ENCODE measurements at places on chromosomes 11 and 22.

DNA sequence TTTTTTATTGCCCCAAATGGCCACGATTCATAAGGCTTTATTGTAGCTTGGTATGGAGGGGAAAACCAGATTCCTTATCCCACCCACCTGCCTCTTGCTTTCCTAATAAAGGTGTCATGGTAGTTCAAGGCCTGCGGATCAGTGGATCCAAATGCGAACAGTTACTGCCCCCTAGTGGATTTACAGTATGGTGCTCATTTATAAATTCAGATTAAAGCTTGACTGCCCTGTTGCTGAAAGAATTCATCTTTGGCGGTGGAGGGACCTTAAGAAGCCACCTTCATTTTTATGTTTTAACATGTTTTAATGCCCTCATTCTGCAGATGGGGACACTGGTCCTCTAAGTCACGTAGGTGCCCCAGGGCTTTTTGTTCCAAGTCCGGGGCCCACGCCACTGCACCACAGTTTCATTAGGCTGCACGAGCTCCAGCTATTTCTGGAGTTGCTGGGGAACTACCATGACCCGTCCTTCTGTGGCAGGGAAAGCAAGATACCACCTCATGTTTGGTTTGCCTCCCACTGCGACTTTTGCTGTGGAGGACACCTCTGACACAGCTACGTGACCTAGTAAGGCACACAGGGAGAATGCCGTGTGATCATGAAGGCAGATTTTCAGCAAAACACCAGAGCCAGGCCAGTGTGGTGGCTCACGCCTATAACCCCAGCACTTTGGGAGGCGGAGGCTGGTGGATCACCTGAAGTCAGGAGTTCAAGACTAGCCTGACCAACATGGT, 15.6 kb upstream of the INCENP start:
- no peak for DNase-seq

DNA sequence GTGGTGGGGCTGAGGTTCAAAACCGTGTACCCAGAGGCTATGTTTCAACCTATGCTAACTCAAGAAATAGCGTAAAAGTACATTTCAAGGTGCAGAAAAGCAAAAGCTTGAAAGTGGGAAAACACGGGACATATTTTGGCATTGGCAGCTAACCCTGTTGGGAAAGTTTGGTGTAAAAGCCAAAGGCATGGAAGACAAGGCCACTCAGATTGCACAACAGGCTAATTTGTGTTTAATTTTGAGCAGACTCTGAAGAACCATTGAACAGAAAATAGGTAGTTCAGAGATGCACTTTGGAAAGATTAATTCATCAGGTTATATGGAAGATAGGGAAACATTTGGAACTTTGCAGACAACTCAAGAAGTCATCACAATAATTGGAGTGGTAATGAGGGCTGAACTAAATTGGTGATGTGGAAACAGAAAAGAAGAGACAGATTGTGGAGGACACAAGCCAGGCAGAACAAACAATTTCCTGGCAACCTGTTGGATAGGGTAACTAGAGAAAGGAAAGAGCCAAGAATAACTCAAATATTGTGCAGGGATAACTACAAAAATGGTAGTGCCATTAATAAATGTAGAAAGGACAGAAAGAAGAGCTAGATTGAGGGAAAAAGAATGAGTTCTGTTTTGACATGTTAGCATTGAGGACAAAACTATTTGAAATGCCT, 140.5 kb upstream of the PGR start:
- DNase-seq: no peak

- DNase-seq: peak; percentile 39
Measured at GRCh38 chr11:110121204-110121603, 28.0 kb downstream of the ZC3H12C start.

GRCh38 chr11:76666830-76667229, 3.7 kb downstream of the LRRC32 start:
- no peak for DNase-seq

DNA sequence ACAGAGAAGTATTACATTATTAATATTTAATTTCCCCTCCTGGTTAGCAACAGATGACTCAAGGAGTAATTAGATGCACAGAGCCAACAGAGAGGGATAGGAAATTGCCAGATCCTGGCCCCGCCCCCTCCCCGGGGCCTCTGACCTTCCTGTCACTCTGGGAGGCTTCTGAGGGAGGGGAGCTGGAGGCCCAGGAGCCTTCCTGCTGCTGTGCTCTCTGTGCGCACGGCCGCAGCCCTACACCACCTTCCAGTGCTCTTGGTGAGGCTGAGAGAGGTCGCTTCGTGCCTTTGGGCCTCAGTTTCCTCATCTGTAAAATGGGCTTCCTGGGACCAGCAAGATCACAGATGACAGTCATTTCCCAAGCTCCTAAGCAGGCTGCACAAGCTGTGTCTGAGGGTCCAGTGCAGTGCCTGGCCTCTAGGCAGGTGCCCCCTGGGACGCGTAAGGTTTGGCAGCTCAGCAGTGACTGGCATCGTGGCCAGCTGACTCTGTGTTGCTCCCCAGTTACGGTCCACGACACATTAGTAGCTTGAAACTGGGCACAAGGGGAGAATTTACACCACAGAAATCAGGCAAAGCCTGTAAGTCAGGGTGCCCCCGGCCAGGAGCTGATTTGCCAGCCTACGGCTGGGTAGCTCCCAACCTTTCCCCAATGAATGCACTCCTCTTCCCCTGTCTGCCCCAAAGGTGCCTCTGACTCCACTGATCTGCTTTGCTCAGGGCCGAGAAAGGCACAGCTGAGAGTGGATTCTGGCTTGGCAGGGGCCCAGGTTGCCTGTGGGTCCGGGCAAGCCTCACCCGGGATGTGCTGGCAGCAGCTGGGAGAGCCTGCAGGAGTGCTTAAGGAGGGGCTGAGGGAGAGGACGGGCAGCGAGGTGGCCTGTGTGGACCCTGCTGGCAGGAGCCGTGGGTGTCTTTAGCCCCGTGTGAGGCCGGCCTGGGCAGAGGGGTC, 2.3 kb downstream of the ADORA2A start:
- no peak for DNase-seq

GRCh38 chr11:29606330-29607031, 410.3 kb downstream of the KCNA4 start:
- DNase-seq: no peak

GRCh38 chr11:113551645-113552044, 76.4 kb upstream of the DRD2 start:
- DNase-seq: no peak

DNA sequence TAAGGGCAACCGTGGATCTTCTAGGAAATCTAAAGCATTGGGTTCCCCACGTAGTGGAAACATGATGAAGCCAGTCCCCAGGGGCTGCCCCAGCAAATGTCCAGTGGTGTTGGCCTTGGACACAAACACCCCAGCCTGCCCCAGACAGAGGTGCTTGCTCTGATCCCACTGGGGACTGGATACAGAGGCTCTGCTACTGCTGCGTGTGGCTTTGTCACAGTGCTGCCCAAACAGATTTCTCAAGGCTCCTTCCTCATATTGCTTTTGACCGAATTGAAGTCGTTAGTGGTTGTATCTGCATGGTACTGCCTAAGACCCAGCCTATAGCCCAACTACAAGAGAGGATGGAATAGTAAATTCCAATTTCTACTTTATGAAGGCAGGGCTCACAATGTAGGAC, 40.1 kb upstream of the CD44 start:
- no peak for DNase-seq

DNA sequence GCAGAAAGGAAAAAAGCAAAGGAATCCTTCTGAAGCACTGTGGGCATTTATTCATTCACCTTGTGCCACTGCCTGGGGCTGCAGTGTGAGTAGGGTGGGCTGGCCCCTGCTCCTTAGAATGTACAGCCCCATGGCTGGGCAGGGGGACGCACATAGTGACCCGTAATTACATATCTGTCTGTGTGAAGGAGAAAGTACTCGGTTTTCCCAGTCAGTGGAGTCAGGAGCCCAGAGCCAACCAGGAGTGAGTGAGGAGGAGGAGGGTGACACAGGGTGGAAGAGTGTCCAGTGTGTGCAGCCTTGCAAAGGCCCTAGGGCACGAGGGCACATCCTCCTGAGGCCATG, 91.9 kb downstream of the CDKN1C start:
- no peak for DNase-seq

DNA sequence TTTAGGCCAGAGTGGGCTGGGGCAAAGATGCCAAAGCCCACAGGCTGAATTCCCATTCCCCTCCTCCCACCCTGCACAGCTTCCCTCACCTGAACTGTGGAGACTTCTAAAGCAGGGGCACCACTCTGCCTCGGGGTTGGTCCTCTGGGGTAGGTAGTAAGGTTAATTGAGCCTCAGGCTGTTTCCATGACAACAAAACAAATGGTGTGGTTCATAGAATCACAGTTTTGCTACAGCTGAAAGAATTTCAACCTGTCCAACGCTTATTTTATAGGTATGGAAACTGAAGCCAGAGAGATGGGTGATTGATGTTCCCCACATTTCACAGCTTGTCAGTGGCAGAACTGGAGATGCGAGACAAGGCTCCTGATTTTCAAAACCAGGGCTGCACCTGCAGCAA, 109.5 kb downstream of the SNX19 start:
- DNase-seq: no peak

GRCh38 chr22:37904572-37905533, 1.2 kb upstream of the MICALL1 start:
- DNase-seq: peak; percentile 96

- DNase-seq: no peak
Measured at GRCh38 chr11:68189888-68190287, 23.2 kb downstream of the KMT5B start.

DNA sequence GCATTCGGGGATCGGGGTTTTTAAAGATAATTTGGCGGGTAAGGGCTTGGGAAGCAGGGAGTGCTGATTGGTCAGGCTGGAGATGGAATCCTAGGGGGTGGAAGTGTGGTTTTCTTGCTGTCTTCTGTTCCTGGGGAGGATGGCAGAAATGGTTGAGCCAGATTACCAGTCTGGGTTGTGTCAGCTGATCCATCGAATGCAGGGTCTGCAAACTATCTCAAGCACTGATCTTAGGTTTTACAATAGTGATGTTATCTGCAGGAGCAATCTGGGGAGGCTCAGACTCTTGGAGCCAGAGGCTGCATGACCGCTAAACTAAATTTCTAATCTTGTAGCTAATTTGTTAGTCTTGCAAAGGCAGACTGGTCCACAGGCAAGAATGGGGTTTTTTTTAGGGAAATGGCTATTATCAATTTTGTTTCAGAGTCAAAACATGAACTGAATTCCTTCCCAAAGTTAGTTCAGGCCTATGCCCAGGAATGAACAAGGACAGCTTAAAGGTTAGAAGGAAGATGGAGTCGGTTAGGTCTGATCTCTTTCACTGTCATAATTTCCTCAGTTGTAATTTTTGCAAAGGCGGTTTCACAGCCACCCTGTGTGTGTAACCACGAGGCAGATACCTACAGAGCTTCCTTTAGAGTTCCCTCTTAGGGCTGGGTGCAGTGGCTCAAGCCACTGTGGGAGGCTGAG, 10.2 kb downstream of the SCGB1A1 start:
- DNase-seq: no peak

- DNase-seq: peak; percentile 40
Measured at GRCh38 chr11:22976146-22976545, 115.9 kb upstream of the CCDC179 start.

DNA sequence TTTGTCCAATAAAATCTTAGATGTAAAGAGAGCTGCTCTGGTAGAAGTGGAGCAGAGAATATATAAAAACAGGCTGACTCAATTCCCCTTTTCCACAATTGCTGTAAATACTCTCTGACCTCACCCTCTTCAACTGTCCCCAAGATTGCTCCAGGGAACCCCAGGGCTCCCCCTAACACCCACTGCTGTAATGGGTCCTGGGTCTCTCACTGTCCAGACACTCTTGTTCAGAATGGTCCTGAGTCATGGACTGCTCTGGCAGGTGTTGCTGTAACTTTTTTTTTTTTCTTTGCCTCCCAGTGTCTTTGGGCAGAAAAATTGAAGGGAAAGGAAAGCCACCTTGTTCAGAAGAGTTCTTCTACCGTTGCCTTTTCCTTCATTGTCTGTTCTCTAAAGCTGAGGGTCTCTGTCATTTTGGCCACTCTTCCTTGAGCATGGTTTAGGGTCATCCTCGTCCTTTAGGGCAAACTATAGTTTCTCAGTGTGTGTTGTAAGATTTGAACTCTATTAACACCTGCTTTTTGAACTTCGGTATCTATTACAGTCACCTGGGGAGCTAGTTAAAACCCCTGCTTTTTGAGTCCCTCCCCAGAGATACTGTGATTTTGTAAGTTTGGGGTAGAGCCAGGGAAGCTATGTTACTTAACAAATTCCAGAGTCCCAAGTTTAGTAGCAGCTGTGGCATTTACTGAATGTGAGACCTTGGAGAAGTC, 209.5 kb downstream of the NAV2 start:
- no peak for DNase-seq

- DNase-seq: no peak
Measured at GRCh38 chr22:38694049-38694448, 6.7 kb downstream of the JOSD1 start.

- DNase-seq: no peak
Measured at GRCh38 chr11:60835534-60835846, 6.4 kb upstream of the CCDC86 start.

DNA sequence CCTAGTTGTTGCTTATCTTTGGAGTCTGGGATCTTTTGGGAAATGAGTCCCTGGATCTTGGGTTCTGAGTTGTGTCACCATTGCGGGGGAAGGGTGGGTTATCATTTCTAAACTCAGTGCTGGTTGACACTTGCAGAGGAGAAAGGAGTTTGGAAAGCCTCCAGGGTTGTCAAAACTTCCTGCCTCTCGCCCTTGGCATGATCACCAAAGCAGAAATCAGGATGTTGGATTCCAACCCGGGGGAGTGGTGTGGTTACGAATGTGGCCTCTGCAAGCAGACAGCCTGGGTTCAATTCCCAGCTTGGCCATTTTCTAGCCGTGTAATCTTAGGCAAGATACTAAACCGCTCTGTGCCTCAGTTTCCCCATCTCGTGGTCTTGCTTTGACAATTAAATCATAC, 24.3 kb downstream of the CD6 start:
- DNase-seq: no peak

- no peak for DNase-seq
Measured at GRCh38 chr11:43834286-43834685, 46.3 kb upstream of the ALKBH3 start.

GRCh38 chr22:30221121-30221992, 25.2 kb downstream of the LIF start:
- no peak for DNase-seq

DNA sequence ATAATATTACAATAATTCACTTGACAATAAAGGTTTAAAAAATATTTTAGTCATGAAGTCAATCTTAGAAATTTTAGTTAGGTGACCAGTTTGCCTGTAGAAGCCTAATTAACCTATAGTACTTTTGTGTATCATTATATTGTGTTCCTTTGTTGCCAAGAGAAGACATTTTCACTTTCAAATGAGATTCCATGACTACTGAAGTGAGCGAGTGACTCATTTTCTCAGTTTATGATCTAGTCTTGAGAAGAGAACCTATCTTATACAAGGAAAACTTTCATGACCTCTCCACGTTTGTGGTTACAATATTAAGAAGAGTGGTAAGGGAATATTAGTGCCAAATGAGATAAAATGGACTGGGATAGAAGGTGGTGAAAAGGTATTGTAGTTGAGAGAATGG, 423.9 kb upstream of the CHORDC1 start:
- no peak for DNase-seq

DNA sequence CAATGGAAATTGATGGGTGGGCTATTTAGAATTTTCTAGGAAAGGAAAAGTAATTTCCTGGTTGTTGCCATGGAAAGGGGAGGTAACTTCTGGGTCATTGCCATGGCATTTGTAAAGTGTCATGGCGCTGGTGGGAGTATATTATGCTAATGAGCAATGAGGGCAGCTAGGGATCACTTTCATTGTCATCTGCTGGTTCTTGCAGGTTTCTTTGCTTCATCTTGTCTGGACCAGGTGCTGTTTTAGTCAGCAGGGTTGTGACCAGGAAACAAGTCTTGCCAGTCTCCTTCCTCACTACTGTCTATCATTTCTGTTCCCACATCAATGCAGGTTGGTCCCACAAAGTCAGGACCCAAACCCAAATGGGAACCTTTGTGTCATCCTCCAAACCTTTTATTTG, 237.6 kb upstream of the C11orf87 start:
- no peak for DNase-seq

- no peak for DNase-seq
Measured at GRCh38 chr11:2655834-2656622, 43.8 kb downstream of the KCNQ1OT1 start.

Measured in GM04504 (cell line).